ENCODE measurements at places on chromosomes 1 and 21.

GRCh38 chr21:42567861-42568260 lies 54.2 kb downstream of the SLC37A1 start:
- DNase-seq: no peak

- no peak for DNase-seq
These were observed 160.8 kb upstream of the SAMSN1 start for GRCh38 chr21:14706712-14707510.

DNA sequence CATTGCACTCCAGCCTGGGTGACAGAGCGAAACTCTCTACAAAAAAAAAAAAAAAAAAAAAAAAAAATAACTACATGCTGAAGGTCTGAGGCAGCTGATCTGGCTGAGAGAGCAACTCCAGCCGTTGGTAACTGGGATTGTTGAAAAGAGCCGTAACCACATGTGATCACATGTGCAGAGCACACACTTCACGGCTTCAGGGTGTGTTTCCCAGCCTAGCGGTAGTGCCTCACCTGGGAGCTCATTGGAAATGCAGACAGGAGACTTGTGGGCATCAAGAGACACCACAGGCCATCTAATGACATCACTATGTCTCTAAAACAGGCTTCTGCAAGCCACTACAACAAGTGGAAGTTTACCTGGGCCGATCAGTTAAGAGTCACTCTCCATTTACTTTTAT lies 11.8 kb upstream of the OTUD7B start:
- DNase-seq: no peak

GRCh38 chr1:110309767-110310166 lies 29.4 kb upstream of the RBM15 start:
- DNase-seq: no peak

- DNase-seq: no peak
These were observed 59.8 kb upstream of the MUTYH start for GRCh38 chr1:45400049-45400448.

GRCh38 chr1:156705321-156705917 lies at the start of gene CRABP2:
Gene CRABP2, minus strand, starts transcription at chr1:156705583. Its CDS starts 137 bp downstream, at chr1:156705446.
- no peak for DNase-seq

- DNase-seq: no peak
These were observed 7.5 kb upstream of the WNT3A start for GRCh38 chr1:227999056-227999930.

GRCh38 chr1:17259233-17259873 lies 10.5 kb downstream of the PADI3 start:
- no peak for DNase-seq

- DNase-seq: no peak
These were observed 3.0 kb downstream of the LRRC8D start for GRCh38 chr1:89823679-89824292.

GRCh38 chr1:172215006-172215405 lies 205.5 kb upstream of the C1orf105 start:
- no peak for DNase-seq

DNA sequence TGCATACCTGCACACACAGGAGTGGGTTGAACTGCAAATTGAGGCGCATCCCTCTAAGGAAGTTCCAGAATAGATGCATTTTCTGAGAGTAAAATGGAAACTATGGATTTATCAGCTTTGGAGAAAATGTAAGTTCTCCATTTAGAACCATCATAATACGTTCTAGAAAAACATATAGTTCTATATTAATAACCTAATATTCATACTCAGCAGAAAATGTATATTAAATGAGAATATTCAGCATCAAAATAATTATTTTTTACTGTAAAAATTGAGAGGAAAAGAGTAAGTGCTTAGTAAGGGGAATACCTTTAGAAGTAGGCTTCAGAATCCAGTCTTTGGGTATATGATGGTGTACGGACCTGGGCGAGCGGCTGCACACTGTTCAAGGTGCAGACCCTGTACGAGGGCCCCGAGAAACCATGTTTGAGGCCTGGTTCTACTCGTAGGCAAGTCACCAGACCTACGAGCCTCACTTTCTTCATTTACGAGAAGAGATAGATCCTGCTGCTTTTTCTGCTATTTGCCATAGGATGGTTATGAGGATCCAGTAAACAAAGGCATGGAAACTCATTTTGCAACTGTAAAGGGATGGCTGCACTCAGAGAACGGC lies 6.8 kb downstream of the CD247 start:
- DNase-seq: no peak

- DNase-seq: no peak
These were observed 35.6 kb upstream of the ADGRL4 start for GRCh38 chr1:79042117-79042516.

All from T1000 (cell line).